Renal cortex interstitium (tissue), 15 donors: ENCODE measurements at places on chromosomes 13 and 19. TPM values are rescaled to one million over a fixed set of nuclear protein-coding genes. Genes with fewer than 3 reads are reported as not detected.

Gene CYP4F3
- polyA plus RNA-seq, result 0.92 TPM

Gene HAUS8
- polyA plus RNA-seq, result 16.6 TPM

Gene ZNF541
- 0.27 TPM for polyA plus RNA-seq

Gene NEK5
- 4.3 TPM for polyA plus RNA-seq

Gene IRGC
- not detected for polyA plus RNA-seq

Gene S1PR4
- 0.28 TPM for polyA plus RNA-seq

Gene DIRAS1
- 3.6 TPM for polyA plus RNA-seq

Gene ACER1
- polyA plus RNA-seq, result not detected

Gene ZNF700
- 18.3 TPM for polyA plus RNA-seq

Gene SHD
- 3.5 TPM for polyA plus RNA-seq

Gene SIGLEC12
- 0.13 TPM for polyA plus RNA-seq

Gene MAP4K1
- 3.9 TPM for polyA plus RNA-seq

Gene SYT5
- polyA plus RNA-seq, result 0.47 TPM

Gene SHC2
- polyA plus RNA-seq, result 33.1 TPM

Gene POLR1G
- polyA plus RNA-seq, result 3.3 TPM

Gene PALM
- polyA plus RNA-seq, result 111 TPM

- peak; percentile 68 for DNase-seq
Measured at GRCh38 chr19:28710278-28710677, 502.7 kb downstream of the UQCRFS1 start.

DNA sequence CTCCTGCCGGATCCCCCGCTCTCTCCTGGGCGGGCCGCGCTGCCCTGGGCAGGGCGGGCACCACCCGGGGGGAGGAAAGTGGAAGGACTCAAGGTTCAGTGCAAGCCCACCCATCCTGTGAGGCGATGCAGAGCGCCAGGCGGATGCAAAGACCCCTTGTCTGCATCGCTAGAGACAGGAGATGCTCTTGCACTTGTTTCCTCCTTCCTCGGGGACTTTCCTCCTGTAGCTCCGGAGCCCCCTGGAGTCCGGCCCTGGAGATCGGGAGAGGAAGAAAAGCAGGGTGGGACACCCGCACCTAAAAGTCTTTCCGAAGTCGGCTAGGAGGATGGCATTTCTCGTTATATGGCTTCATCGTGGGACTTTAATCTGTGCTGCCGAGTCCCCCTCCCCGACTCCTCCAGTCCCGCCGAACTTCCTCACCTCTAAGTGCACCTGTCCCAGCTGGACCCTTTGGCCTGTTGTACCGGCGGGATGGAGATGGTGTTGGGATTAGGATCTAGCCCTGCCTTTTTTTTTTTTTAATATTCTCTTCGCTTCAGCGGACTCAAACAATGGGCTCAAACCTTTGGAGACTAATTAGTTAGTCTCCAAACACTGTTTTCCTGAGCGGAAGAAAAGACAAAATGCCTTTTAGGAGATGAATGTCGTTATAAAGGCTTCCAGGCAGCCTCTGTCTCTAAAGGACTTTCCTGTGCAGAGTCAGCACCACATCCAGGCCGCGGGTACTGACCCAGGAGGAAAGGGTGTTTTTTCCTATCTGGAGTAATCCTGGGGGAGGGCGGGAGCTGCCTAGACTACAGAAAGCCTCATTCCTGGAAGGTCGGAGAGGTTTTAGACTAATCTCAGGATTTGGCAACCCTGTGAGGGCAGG, 725 bp downstream of the FAM124A start:
- DNase-seq, result no peak

DNA sequence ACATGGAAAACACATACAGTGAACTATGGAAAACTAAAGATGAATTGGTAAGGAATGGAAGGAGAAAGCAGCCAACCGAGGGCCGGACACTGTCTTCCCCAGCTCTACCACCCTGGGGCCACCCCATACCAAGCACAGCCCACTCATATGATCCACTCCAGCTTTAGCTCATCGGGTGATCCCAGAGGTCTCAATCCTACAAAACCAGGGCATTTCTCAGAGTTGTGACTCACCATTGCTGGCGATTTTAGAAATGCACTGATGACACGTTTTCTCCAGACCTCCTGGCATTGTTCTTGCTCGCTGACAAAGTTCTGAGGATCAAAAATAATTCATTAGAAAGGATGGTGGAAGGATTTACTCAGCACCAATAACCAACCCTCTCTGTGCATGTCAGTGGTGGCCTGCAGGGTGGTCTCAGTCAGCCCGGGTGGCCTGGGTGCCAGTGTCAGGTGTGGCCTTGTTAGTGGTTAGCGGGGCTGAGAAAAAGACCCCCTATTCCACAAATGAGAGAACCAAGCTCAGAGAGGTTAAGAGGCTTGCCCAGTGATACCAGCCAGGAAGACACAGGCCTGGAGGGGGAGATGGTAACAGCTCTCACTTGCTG, 6.6 kb downstream of the TMEM272 start:
- no peak for DNase-seq

DNA sequence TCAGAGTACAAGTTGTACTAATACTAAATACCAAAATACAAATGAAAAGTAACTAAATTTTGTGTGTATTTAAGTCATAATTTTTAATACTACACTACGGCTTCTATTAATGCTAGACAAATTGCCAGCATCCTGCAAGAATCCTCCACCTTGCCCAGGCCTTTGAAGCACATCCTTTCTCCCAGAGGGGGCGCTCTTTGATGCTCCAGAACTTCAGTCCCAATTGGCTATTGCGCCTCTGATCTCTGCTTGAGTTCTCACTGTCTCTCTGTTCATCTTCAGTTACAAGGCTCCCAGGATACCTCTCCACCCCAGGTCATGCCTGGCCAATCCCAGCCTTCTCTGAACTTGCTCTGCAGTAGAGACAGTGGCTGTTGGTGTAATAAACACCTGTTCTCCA, 141.0 kb downstream of the DCLK1 start:
- no peak for DNase-seq

DNA sequence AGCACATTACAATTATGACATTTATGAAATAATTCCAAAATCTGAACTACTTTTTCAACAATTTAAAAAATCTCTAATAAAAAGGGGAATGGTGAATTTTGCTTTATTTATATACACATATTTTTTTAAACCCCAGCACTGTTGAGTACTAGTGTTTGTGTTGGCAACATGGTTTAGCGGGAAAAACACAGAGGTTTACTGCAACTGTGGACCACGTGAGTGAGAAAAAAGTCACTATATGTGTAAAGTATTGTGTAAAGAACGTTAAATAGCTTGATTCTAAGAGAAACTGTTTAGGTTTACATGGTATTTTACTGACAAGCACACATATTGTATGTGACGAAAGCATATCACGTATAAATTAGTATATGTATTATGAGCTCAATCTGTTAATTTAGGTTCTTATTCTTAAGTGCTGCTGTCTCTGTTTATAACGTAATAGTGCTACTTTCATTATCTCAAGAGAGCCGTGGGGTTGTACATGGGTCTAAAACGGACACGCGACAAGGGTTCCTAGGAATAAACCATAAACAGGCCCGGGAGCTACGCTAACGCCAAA, 617 bp downstream of the SKA3 start:
- peak; percentile 9 for DNase-seq

DNA sequence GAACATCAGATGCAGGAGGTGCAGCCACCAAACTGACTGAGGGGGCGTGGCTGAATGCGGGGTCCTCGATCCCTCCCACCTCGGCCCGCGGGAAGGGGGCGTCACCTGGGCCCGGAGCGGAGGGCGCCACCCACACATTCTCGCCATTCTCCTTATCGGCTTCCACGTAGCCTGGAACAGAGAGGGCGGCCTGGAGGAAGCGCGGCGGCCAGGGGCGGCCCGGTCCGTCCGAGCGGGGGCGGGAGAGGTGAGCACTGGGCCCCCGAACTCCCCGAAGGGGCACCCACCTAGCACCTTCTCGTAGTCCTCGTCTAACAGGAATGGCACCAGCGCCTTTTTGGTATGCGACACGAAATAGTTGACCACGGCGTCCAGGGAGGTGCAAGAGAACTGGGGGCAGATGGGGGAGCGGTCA, 11.8 kb downstream of the STAP2 start:
- no peak for DNase-seq

DNA sequence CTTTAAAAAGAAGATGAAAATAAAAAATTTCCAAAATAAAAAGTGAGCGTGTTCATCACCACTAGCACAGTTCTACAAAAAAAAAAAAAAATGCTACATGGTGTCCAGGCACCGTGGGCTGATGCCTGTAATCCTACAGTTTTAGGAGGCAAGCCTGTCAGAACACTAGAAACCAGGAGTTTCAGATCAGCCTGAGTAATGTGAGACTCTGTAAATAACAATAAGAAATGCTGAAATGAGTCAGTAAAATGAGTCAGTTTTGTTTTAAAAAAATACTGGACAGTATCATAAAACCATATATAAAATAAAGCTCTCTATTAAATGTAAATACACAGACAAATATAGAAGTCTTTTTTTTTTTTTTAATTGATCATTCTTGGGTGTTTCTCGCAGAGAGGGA, 30.0 kb downstream of the ZNF91 start:
- no peak for DNase-seq

DNA sequence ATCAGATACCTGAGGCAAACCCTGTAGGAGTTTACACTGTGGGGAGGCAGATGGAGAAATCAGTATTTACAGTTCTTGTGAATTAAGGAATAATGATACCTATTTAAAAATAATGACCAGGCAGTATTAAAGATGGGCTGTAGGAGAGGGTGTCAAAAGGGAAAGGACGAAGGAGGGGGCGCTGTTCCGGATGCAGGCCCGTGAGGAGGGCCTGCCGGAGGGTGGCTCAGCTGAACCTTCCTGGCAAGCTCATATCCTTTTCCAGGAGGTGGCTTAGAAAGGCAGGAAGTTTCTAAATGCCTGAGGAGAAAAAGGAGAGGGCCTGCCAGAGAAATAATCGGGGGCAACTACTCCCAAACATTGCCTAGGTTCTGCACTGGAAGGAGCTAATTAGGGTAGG, 46.6 kb downstream of the MBNL2 start:
- no peak for DNase-seq

- no peak for DNase-seq
Measured at GRCh38 chr13:90154311-90154960, 1193.1 kb upstream of the MIR17HG start.

GRCh38 chr19:49875857-49876421, 1.2 kb downstream of the AKT1S1 start:
- DNase-seq, result no peak

- no peak for DNase-seq
Measured at GRCh38 chr19:10968527-10969135, 7.8 kb downstream of the SMARCA4 start.

- DNase-seq, result no peak
Measured at GRCh38 chr19:4365791-4366665, 22.7 kb downstream of the MPND start.

DNA sequence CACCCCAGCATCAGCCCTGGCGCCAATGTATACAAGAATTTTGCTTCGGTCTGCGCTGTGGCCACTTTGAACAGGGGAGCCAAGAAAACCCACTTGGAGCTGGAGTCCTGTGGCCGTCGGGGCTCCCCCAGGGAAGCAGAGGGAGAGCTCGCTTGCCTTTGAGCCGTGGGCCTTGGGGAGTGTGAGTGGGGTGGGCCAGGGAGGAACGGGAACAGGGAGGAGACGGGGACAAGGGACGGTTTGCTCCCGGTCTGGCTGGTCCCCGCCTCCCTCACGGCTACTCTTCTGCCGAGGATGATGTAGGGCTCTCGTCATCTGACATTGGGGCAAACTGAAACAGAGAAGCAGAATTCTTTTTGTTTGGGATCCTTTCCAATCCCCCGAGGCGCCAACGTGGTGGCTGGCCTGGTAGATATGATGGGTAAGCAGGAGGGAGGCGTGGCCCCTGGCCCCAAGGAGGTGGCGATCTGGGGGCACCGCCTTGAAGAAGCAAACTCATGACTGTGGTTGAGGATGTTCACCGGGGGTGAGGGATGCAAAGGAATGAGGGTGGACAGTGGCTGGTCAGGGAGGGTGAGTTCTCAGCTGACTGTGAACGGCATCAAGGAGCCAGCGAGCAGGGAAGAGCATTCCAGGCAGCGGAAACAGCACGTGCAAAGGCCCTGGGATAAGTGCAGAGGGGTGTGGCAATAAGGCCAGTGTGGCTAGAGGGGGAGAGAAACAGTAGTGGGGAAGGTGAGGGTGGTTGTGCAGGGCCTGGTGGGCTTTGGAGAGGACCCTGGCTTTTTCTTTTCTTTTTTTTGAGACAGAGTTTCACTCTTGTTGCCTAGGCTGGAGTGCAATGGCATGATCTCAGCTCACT, 10.9 kb upstream of the SPC24 start:
- DNase-seq, result no peak

DNA sequence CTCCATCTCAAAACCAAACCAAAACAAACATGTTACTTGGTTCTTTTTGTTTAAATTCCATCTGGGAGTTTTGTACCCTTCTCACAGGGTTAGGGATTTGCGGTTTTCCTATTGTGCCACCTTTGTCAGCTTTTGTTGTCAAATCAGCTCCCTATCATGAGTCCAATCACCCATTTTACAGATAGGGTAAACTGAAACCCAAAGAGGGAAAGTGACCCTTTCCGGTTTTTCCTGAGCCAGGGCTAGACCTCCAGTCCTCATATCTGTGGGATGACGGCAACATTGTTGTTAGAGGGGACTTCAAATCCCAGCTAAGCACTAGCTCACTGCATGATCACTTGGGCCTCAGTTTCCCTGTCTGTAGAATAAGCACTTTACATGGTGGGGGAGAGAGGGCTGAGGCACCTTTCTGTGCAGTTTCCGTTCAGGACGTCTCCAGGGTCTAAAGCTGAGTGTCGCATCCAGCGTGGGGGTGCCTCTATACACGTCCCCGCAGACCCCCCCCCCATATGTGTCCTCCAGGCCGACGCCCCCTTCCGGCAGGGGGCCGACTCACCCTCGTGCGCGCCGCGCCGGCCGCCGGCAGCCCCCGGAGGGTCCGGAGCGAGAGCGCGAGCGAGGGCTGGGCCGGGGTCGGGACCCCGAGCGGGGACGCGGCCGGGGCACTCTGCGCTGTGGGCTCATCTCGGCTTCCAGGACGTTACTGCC, 3.9 kb downstream of the CCDC194 start:
- no peak for DNase-seq

DNA sequence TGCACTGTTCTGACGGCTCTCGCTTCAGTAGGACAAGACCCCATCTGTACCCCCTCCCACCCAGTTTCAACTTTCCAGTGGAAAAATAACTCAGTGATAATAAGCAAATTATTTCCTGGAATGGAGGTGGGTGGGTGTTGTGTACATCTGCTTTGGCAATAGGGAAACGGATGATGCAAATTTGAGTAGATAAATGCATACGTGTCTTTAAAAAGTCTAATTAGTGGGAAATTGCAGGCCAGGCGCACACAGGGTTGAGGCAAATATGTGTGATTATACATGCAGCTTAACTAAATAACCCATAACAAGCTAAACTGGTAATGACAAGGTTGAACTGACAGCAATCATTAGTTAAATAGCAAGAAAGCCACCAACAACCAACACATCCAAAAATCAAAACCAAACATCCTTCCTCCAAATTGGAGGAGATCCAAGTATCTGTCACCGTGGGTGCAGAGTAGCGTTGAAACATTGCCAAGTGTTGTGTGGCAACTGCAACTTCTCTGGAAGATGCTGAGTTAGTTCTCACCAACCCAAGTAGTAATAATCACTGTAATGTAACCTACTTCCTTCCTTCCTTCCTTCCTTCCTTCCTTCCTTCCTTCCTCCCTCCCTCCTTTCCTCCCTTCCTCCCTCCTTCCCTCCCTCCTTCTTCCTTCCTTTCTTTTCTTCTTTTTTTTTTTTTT, 54.6 kb downstream of the TRPM4 start:
- DNase-seq, result no peak
